Placental pericyte (primary cell): ENCODE measurements at places on chromosomes 7 and 10. TPM values are rescaled to one million over a fixed set of nuclear protein-coding genes. Genes with fewer than 3 reads are reported as not detected.

The DHX32 gene
- total RNA-seq = 33.5 and 57.0 TPM in 2 replicates

The TECPR1 gene
- 18.4 and 24.9 TPM in 2 replicates for total RNA-seq

The CFAP43 gene
- 0.22 TPM in 1 of 2 replicates, not detected in the other for total RNA-seq

The TMEM213 gene
- total RNA-seq = not detected in 2 replicates

The LRRC18 gene
- total RNA-seq = not detected in 2 replicates
